ENCODE measurements at places on chromosomes 7 and 10.
A peak's percentile ranks its signal among the peaks of the same experiment; 100 is the strongest.

DNA sequence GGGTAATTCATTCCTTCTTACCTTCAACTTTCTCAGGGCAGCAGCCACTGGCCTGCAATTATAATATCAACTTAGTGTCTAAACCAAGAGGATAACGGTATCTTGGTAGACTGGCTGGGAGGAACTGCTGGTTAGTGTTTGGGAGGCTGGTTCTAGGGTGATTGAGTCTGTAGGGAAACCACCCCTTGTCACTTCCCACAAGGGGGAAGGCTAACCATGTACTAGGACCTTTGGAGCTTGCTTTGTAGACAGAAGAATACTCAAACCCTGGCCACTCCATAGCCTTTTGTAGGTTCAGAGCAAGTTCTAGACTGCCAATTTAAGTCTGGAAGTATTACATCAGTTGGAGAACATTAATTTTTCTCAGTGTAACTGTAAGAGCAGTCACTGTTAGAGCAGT is 51.3 kb downstream of the NHLRC2 start:
- DNase-seq, result no peak

DNA sequence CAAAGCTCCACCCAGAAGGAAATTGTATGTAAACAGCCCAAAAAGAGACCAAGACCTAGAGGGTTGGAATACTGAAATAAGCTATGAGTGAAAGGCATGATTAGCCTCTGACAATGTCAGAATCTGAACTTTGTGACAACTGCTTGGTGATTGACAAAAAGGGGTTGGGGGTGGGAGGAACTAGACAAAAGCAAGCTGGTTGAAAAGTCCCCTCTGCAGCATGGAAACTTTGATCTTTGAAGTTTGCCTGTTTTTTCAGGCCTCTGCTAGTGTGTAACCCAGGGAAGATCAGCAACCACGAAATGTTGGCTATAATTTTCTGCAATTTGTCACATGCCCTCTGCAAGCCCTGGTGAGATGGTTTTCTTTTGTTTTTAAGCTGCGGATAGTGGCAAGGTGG is 104.8 kb upstream of the SLC25A13 start:
- DNase-seq, result no peak

- peak; percentile 6 for DNase-seq
These were observed 62.3 kb upstream of the LBX1 start for GRCh38 chr10:101291331-101292193.

DNA sequence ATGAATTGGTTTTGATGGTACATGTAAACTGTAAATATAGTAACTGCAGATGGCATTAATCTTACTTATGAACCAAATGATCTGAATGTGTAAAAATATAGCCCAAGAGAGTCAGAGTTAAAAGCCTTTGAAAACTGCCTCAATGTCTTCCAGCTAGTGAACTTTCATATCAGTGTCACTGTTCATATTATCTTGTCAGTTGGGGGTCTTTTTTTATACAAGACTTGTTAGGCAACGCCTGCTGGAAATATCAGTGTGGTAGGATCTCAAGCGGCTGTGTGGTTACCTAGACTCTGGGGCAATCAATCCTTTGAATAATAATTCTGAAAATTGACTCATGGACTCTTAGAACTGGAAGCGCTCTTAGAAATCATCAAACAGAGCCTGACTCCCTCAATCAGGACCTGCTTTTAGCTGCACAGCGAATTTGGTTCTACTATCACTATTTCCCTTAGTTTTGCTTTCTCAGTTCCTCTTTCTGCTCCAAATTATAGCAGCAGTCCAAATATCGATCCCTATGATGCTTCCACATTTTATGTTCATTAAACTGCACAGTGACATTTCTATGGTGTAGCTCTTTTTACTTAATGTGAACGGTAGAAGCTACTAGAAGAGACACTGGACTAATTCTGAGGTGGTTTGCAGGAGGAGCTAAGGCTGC is 100.1 kb upstream of the COL1A2 start:
- DNase-seq, result no peak

DNA sequence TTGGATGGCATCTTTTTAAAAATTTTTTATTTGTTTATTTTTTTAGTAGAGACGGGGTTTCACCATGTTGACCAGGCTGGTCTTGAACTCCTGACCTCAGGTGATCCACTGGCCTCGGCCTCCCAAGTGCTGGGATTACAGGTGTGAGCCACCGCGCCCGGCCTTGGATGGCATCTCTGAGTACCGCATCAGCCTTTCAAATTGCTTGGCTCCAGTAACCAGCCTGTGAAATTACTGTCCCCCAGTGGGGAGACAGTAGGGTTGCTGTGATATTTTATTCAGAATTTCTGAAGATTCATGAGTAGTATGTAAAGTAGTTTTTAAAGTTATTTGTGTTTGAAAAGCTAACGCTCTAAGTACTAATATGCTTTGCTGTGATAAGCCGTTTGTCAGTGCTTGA is 1.2 kb downstream of the NUB1 start:
- DNase-seq, result no peak

DNA sequence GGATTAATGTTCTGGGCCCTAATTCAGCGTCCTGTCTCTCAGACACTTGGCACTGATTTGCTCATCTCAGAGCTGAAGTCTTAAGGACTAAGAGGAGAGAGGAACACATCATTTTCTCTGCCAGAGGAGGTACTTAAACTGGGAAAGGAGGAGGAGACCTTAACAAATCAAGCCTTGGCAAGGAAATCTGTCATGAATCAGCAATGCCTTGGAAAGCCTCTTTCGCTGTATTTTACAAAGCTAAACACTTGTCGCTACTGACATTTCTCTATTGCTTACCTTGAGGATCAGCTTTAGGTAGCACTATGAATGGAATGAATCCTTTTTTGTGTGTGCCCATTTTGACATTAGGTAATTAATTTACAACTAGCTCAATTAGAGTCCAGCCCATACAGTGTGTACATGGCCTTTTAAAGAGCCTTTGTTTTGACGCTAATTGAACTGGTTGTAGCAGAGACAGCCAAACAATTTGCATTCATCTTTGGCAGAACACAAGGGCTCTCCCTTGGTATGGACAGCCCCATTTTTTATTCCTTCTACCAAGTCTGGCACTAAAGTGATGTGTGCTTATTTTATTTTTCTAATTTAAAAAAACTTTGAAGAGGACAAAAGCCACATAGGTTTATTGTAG is 37.4 kb downstream of the AUTS2 start:
- no peak for DNase-seq

- no peak for DNase-seq
These were observed 96.7 kb downstream of the HTR5A start for GRCh38 chr7:155166673-155167370.

DNA sequence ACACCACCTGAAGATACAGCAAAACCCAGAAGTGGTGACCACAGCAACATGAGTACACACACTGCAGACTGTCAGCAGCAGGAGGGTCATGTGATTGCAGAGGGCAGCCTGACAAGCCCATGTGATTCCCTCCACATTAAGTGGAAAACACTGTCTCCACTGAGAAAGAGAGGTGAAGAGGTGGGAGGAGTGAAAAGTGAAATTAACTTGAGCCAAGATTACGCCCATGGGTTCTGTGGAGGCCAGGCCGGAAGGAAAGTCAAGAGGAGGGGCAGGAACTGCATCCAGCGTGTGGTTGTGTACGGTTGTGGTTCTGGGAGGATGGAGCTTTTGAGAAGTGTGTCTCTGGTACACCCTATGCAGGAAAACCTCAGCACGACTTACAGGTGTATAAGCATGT is 138.5 kb downstream of the PLXNA4 start:
- DNase-seq, result no peak

- no peak for DNase-seq
These were observed 104.9 kb downstream of the CDK6 start for GRCh38 chr7:92731335-92732063.

DNA sequence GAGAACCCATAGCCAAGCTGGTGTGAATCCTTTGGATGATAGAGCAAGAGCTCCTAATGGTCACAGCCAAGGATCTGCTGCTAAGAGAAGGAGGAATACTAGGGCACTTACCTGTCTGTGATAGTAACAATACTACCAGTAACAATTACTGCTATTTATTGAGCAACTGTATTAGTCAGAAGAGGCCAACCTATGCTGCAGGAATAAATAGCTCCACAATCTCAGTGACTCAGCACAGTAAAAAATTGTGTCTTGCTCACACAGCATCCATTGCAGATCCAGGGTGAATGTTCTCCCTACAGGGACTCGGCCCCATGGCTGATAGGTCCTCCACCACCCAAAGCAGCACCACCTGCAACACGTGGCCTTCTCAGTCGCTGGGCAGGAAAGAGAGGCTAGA is 257.6 kb upstream of the ZMIZ1 start:
- no peak for DNase-seq

DNA sequence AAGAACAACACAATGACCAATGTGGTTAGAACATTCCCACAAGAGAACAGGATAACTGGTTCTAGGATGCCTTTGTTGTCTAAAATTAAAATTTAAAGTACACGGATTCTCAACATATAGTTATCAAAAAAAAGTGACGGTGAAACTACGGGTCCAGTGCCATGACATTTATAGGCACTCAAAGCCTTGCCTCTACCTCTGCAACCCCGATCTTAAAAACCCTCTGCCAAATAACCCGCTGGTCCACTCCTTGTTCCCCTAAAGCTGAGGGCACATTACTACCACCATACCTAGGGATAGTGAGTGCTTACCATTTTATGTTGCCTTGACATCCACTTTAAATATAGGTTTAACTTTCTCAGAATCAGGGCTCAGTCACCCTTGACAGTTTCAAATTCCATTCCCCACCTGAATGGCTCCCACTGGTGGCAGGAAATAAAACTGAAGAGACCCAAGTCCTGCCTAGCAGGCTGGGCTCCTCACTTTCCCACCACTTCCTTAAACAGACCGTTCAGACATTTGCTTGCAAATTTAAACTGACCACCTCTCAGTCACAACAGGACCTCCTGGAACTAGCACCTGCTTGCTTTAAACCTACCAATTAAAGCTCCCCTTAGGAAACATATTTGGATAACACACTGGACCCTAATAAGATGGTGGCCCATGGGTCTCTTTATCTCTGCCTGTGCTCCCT is 169.9 kb upstream of the ASAH2 start:
- no peak for DNase-seq
